HepG2 (cell line): ENCODE measurements at places on chromosomes 16 and 17. TPM values are rescaled to one million over a fixed set of nuclear protein-coding genes. Genes with fewer than 3 reads are reported as not detected.

GRCh38 chr16:22270525-22270924 lies 26.7 kb upstream of the POLR3E start:
- H3K27ac ChIP-seq = no peak overlapping the region
- peaks cover 30% of the 10 kb centered on the region for H3K36me3 ChIP-seq
- H3K4me1 ChIP-seq = no peaks in the 10 kb centered on the region
- no peaks in the 10 kb centered on the region for H3K27me3 ChIP-seq
- no peak for DNase-seq

- H3K4me3 ChIP-seq = no peak overlapping the region
- no peak overlapping the region for H3K27ac ChIP-seq
- DNase-seq = no peak
Measured at GRCh38 chr16:11094075-11094856, 149.9 kb downstream of the CLEC16A start.

DNA sequence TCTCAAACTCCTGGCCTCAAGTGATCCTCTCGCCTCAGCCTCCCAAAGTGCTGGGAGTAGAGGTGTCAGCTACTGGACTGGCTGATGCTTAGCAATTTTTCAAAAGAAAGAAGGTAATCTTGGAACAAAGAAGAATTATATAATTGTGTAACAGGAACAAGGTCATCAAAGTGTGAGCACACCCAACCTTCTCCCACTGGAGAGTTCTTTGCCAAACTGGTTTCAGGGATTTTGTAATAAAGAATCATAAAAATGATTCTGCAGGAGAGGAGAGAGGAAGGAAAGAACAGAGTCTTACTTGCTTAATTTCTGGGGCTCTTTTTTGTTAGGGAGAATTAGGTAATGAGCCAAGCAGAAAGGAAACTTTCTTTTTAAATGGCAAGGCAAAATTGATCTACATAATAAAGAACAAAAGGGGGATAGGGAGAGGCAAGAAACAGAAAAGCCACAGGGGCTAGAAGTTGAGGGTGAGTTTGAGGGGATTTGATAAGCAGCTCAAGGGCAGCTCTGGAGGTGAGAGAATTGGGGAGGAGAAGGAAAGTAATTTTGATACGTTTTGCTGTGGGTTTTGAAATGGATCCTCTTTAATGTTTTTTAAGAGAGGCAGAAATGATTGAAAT lies 21.3 kb downstream of the CHD9NB start:
- H3K4me1 ChIP-seq = peaks cover 12% of the 10 kb centered on the region
- H3K27ac ChIP-seq = no peak overlapping the region
- H3K36me3 ChIP-seq = no peaks in the 10 kb centered on the region
- no peak overlapping the region for H3K4me3 ChIP-seq
- no peak for DNase-seq
- peaks cover 4% of the 10 kb centered on the region; the same call in 1 of the 3 replicates for H3K27me3 ChIP-seq

- H3K4me1 ChIP-seq = peaks cover 9% of the 10 kb centered on the region; the same call in 1 of the 2 replicates
- no peak for DNase-seq
- H3K27ac ChIP-seq = no peak overlapping the region
Measured at GRCh38 chr16:51084074-51084928, 66.8 kb downstream of the SALL1 start.

- H3K4me3 ChIP-seq = no peak overlapping the region
- no peaks in the 10 kb centered on the region for H3K4me1 ChIP-seq
- no peaks in the 10 kb centered on the region for H3K27me3 ChIP-seq
- DNase-seq = no peak
Measured at GRCh38 chr16:26493751-26494150, 573.0 kb upstream of the C16orf82 start.

GRCh38 chr17:40538936-40539705 lies 26.2 kb downstream of the CCR7 start:
- H3K4me3 ChIP-seq = no peak overlapping the region
- H3K4me1 ChIP-seq = peaks cover 88% of the 10 kb centered on the region
- no peaks in the 10 kb centered on the region for H3K27me3 ChIP-seq
- H3K36me3 ChIP-seq = no peaks in the 10 kb centered on the region
- H3K27ac ChIP-seq = no peak overlapping the region

DNA sequence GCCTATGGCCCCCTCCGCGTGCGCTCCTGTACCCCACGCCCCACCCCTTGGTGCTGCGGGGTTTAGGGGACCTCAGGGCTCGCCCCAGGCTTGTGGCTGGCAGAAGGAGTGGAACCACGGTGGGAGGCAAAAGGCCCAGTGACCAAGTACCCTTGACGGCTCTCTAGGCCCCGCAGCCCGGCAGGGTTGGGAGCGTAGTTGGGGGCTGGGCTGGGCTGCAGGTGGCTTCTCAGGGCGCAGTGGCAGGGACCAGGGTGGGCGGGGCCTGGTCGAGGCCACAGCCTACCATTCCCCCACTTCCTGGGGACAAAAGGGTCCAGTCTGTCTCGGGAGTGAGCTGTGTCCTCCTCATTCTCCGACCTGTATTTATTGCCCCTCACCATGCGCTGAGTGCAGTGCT lies 124.9 kb downstream of the RBFOX3 start:
- no peak overlapping the region for H3K27ac ChIP-seq
- peaks cover 8% of the 10 kb centered on the region for H3K4me1 ChIP-seq
- DNase-seq = no peak
- H3K4me3 ChIP-seq = no peak overlapping the region
- peaks cover 18% of the 10 kb centered on the region for H3K27me3 ChIP-seq

DNA sequence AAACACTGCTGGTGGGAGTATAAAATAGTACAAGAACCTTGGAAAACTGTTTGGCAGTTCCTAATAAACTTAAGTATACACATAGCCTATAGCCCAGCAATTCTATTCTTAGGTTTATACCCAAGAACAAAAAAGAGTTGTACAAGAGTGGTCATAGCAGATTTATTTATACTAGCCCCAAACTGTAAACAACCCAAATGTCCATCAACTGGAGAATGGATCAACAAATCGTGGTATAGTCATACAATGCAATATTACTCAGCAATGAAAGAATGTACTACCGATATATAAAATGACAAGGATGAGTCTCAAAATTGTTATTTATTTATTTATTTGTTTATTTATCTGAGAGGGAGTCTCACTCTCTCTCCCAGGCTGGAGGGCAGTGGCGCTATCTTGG lies 23.1 kb downstream of the GNGT2 start:
- peaks cover 2% of the 10 kb centered on the region; the same call in 1 of the 3 replicates for H3K27me3 ChIP-seq
- DNase-seq = no peak
- H3K4me1 ChIP-seq = peaks cover 5% of the 10 kb centered on the region; the same call in 1 of the 2 replicates
- no peak overlapping the region for H3K27ac ChIP-seq

GRCh38 chr16:51996516-51996915 lies 550.4 kb downstream of the TOX3 start:
- no peaks in the 10 kb centered on the region for H3K27me3 ChIP-seq
- DNase-seq = no peak
- no peak overlapping the region for H3K4me3 ChIP-seq
- H3K4me1 ChIP-seq = no peaks in the 10 kb centered on the region
- H3K27ac ChIP-seq = no peak overlapping the region

GRCh38 chr17:75861927-75862317 lies 6.8 kb upstream of the WBP2 start:
- H3K36me3 ChIP-seq = no peaks in the 10 kb centered on the region
- no peak overlapping the region for H3K4me3 ChIP-seq
- no peaks in the 10 kb centered on the region for H3K27me3 ChIP-seq
- H3K4me1 ChIP-seq = peaks cover 69% of the 10 kb centered on the region
- H3K27ac ChIP-seq = no peak overlapping the region
- DNase-seq = no peak

The ACSM2A gene
- total RNA-seq = 10.6 and 16.3 TPM in 2 replicates

The CES1 gene
- 82.8 and 198 TPM in 2 replicates for total RNA-seq
